ENCODE measurements at places on chromosomes 1 and 21.
A peak's percentile ranks its signal among the peaks of the same experiment; 100 is the strongest.

- DNase-seq = no peak
Observed at GRCh38 chr21:42437786-42438185, 34.1 kb downstream of the UBASH3A start.

- peak; percentile 37 for DNase-seq
Observed at GRCh38 chr1:175373786-175374623, 181.4 kb upstream of the KIAA0040 start.

DNA sequence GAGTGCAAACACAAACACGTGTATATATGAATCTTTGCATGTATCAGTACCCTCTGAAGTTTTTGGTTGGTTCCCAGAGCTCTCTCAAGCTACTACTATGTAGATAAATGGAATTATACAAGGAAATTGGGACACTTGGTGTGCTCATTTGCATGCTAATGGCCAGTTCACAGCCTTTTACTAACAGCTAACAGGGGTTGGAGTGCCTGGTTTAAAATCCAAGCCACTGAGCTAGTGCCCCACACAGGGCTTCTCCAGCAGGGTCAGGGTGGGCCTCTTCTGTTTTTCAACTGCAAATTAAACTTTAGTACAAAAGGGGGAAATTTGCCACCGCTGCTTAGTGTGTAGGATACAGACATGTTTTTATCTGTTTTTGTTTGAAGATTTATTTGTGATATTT lies 121.0 kb downstream of the ATP5PO start:
- DNase-seq = no peak

DNA sequence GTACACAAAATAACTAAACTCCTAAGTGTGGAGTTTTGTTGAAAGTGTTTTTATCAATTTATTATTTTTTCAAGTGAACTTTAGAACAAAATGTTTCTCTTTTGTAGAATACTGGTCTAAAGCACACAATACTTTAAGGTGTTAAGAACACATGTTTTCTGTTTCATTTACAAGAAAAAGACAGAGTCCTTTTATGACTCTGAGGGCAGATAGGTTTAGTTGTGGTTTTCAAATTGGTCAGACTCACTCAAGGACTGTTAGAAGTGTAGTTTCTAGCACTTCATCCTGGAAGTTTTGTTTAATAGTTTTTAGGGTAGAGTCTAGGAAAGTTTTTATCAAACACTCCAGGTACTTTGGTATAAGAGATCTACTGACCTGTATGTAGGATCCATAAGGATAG lies 376.5 kb downstream of the LRRIQ3 start:
- DNase-seq = no peak

DNA sequence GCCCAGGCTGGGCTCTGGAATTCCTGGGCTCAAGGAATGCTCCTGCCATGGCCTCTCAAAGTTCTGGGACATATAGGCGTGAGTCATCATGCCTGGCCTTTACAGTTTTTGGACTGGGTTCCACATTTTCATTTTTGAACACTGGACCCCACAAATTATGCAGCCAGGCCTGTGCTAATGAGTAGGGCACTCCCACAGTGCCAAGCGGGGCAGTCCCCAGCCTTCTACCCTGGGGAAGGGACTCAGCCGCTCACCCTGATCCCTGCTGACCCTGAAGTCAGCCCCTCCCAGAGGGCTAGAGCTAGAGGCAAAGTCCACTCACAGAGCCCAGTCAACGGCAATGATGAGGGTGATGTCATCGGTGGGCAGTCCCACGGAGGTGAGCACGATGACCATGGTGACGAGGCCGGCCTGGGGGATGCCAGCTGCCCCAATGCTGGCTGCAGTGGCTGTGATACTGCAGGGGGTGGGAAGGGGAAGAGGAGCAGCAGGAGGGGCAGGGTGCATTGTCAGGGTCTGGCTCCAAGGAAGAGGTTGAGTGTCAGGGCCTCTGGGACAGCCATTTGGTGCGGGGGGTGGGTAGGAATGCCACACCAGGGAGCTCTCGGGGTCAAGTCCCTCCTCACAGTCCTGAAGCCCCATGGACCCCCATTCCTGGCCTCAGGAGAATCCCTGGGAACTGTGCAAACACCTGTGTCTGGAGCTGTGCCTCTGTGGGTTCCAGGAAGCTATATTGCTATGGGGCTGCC lies 27.6 kb downstream of the PODN start:
- DNase-seq = no peak

GRCh38 chr1:21278860-21279845 lies 11.1 kb downstream of the ECE1 start:
- DNase-seq = no peak

GRCh38 chr1:82517586-82517985 lies 716.9 kb downstream of the ADGRL2 start:
- no peak for DNase-seq

DNA sequence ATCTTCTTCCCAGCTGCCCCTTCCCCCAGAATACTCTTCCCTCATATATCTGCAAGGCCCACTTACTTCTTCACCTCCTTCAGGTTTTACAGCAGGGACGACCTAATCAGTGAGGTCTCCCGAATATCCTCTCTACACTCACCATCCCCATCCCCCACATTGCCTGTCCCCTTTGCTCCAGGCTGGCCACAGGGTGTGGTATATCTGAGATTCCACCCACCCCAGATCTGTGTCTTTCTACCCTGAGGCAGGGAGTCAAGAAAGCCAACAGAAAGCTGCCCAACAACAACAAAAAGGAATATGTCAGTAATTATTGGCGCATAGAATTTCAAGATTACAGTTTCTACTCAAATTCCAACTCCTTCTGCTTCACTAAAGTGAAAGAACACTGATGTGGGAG lies 30.0 kb upstream of the OPRD1 start:
- no peak for DNase-seq
